HT1080 (cell line): ENCODE measurements at places on chromosomes 11 and 22. TPM values are rescaled to one million over a fixed set of nuclear protein-coding genes. Genes with fewer than 3 reads are reported as not detected.

DNA sequence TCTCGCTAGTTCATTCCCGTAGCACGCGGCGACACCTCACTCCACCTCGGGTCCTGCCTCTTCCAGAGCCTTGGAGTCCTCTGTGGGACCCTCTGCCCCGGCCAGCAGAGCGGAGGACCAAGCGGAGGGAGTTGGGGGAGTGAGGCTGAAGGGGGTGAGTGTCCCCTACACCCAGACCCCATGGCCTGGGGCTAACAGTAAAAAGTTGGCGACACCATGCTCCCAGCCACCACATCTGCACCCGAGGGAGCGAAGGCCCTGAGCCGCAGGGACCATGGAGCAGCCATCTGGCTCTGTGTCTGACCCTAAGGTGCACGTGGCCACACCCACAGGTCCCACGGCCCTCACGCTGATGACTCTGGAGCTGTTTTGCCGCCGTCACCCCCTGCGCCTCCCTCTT is 293.8 kb downstream of the BRD1 start:
- DNase-seq = no peak

- peak; percentile 43 for DNase-seq
These were observed 46.2 kb downstream of the CSNK2A3 start for GRCh38 chr11:11306855-11307254.

DNA sequence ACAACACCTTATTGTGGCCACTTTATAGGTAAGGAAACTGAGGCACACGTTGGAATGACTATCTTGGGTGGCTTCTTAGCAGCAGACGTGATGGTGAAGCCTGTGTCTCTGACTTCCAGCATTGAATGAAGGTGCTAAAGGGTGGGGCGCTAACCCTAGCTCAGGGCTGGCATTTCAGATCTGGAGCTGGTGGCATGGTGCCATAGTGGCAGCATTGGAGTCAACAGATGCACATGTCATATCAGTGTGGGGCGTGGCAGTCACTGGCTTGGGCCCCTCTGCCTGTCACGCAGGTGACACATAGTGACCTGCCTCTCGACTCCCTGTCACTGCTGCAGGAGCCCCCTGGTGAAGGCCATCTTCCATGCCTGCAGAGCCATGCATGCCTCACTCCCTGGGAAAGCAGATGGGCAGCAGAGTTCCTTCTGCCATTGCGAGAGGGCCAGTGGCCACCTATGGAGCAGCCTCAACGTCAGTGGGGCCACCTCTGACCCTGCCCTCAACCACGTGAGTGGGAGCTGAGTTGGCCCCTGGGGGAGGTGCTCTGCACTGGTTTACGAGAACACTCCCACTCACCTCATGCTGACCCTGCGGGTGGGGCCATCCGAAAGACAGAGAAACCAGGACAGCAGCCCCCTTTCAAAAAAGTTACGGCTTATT is 14.8 kb downstream of the SHISA8 start:
- DNase-seq = no peak

GRCh38 chr22:47673557-47673956 is 911.1 kb downstream of the TBC1D22A start:
- no peak for DNase-seq

Gene IGSF9B
- total RNA-seq = 0.17 and 0.64 TPM in 2 replicates

- no peak for DNase-seq
These were observed 19.8 kb downstream of the GALNT18 start for GRCh38 chr11:11602011-11602410.

DNA sequence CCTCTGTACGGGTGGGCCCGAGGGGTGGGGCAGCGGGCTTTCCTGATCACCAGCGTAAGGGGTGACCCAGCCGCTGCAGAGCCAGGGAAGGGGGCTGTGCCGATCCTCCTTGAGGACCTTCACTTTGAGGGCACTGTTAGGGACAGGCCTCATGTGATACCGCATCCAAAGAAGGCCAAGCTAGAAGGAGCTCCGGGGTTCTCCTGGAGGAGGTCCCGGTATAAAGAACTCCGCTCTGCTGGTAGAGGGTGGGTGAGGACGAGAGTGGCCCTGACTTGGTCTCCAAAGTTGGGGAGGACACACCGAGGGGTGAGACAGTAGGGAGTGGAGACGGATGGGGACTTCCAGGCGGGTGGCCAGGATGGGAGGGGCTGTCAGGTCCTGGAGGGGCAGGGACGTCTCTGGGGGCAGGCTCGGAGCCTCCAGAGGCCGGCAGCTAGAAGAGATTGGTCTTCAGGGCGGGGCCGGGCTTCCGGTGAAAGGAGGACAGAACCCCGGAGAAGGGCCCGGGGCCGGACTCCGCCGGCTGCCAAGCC is 4.6 kb downstream of the PHOX2A start:
- DNase-seq = no peak

DNA sequence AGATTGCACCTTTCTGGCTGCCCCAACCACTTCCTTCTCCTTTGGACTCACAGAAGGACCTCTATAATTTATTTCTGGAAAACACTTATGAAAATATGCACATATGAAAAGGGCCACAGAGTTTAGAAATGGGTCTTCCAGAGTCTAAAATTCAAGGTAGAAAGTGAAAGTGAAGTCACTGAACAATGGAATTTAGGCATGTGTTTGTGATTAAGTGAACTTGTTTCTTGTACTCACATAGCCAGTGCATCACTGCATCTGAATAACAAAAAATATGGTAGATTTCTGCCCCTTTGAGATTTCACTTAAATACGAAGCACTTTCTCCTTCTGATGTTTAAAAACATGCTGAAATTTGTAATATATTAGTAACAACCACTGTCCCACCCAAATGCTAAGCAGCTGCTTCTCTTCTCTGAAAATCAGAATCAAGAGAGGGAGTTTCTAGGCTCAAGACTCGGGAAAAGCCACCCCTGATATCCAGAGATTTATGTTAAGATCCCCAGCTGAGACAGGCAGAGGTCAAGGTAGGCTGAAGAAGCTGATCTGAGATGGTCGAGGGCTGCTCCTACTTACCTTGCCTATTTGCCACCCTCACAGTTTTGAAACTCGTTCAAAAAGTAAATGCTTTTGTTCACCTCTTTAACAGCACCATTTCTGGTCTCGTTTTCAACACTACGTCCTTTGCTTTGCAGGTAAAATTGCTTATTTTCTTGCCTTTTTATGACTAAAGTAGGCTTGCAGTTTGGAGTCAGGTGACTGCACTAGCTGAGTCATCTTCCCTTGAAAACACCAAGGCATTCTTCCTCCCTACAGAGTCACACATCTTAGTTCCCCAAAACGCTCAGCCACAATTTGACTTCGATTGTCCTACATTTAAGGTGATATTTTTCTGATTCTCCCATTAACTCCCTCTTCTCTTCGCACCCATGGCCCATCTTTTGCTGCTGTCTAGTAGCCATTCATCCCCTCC is at the start of gene XKR3:
TSS of gene XKR3 (minus strand) at position 696 of the 972 bp plus-strand sequence. CDS start 17,338 bp downstream, outside the sequence.
- DNase-seq = peak; percentile 66

DNA sequence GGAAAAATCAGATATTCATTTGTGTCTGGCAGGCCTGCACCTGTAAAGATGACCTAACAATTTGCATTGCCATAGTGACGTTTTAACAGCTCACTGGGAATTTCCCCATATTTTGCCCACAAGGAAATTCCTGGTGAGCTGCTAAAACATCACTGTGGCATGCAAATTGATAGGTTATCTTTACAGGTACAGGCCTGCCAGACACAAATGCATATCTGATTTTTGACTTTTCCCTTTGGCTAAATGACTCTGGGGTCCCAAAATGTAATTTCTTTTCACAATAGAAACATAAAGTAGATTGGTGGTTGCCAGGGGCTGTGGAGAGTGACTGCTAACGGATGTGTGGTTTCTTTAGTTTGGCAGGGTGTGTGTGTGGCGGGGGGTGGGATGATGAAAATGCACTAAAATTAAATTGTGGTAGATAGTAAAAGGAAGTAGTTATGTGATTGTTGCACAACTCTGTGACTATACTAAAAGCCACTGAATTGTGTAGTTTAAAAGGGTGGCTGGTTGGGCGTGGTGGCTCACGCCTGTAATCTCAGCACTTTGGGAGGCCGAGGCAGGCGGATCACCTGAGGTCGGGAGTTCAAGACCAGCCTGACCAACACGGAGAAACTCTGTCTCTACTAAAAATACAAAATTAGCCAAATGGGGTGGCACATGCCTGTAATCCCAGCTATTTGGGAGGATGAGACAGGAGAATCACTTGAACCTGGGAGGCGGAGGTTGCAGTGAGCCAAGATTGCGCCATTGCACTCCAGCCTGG is 18.5 kb upstream of the FEZ1 start:
- DNase-seq = peak; percentile 79

Gene OR4A16
- total RNA-seq = not detected in 2 replicates

Gene UPB1
- total RNA-seq = not detected in 2 replicates

- no peak for DNase-seq
These were observed 22.9 kb downstream of the UBASH3B start for GRCh38 chr11:122678406-122678805.
